ENCODE measurements at places on chromosomes 4 and X.

- peak; percentile 38 for DNase-seq
Observed at GRCh38 chr4:42396752-42397634, at the start of gene SHISA3. TSS of gene SHISA3 (plus strand) at chr4:42397488. CDS start at chr4:42398057, 569 bp downstream.

- no peak for DNase-seq
Observed at GRCh38 chr4:93016350-93016749, 712.6 kb downstream of the GRID2 start.

DNA sequence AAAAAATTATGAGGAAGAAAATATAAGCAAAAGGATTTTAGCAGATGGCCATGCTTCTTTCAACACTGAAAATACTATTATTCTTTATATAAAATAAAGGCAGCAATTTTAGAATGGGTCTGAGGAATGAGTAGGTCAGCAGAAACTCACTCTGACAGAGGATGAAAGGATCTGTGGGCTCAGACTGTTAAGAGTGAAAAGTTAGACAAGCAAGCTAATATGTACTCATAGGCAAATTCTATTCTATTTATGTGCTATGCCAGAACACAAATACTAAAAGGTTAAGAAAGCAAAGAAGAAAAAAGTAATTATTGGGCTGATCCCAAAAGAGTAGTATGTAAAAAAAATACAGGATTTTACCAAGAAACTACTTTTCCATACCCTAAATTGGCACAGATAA, 13.9 kb downstream of the LCORL start:
- no peak for DNase-seq

DNA sequence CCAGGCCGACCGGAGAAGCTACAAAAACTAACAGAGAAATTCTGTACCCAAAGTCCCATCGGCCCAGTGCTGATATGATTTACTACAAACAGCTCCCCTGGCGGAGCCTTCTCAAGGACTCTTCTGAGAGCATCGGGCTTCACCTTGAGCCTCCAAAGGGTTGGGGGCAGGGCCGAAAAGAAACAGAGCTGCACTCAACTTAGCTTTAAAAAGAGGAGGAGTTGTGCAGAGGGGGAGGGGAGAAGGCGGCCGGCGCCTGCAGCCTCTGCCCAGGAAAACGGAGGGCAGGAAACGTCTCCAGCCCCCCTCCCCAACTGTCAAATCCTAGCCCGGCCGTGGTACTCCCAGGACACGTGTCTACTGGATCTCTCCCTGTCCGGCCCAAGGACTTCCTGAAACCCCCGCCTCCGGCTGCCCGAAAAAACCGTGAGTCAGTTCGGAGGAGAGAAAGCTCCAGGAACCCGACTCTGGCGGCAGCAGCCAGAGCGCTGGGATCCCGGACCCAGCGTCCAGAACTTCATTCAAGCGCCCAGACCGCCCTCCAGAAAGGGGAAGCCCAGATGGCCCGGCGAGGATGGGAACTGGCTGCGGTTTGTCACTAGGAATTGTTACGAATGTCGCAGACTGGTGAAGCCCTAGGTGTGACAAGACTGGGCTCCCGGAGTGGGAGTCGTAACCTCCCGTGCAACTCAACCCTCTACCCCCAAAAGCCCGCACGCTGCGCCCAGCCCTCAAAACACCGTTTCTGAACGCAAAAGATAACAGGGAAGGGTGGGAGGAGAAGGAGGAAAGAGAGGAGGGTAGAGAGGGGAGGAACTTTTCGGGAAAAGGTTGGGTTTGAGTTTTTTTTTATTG, 973 bp downstream of the ADAMTS3 start:
- peak; percentile 92 for DNase-seq

DNA sequence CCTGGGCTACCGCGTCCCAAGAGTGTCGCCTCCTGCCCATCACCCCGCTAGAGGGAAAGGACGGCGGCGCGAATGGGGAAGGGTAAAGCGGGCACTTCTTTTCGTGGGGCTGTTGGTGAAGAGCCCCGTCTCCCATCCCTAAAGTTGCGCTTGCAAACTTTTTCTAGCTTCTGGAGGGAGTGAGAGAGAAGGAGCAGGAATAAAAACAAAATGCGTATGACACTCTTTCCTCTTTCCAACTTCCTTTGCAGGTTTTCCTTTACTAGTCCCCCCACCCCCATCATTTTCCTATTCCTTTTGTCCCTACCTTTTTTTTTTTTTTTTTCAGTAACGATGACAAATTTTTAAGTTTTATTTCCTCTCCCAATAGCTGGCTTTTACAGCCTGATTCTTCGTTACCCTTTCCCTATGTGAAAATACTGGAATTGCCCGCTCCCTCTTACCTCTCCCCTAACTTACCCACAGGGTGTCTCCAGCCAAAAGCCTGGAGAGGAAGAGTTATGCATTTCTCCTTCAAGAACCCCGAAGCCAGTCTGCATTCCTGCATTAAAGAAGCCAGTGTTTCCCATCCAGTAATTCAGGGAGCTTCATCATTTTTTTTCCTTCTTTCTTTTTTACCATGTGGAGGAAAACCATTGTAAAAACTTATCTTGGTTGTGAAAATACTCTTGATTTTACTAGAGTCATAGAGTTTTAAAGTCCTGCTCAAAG, 613 bp upstream of the ARSJ start:
- peak; percentile 67 for DNase-seq

- no peak for DNase-seq
Observed at GRCh38 chr4:153365003-153365402, 20.5 kb downstream of the MND1 start.

- peak; percentile 75 for DNase-seq
Observed at GRCh38 chr4:24794916-24795665, at the start of gene SOD3. TSS of gene SOD3 (plus strand) at chr4:24795573. CDS start at chr4:24799522, 3,949 bp downstream.

- DNase-seq, result no peak
Observed at GRCh38 chrX:341541-342101, 23.0 kb upstream of the GTPBP6 start.

Data from umbilical cord (tissue), 2 donors.